ENCODE measurements at places on chromosomes 5 and 9.

DNA sequence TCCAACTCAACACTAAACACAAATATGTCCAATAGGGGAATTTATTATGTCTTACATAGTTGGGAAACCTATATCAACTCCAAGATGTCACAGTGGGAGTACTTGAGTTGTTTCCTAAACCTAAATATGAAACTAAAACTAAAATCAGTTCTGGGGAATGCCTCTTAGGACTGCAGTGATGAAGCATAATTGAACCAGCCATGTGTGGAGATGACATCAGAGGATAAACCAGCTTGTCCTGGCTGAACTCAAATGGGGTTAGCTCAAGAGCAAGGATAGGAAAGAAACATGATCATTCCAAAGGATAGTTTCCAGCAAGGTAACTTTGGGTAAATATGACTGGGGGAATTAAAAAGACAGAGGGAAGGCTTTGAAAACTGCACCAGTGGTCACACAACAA lies 88.9 kb upstream of the PLPPR1 start:
- no peak for DNase-seq

DNA sequence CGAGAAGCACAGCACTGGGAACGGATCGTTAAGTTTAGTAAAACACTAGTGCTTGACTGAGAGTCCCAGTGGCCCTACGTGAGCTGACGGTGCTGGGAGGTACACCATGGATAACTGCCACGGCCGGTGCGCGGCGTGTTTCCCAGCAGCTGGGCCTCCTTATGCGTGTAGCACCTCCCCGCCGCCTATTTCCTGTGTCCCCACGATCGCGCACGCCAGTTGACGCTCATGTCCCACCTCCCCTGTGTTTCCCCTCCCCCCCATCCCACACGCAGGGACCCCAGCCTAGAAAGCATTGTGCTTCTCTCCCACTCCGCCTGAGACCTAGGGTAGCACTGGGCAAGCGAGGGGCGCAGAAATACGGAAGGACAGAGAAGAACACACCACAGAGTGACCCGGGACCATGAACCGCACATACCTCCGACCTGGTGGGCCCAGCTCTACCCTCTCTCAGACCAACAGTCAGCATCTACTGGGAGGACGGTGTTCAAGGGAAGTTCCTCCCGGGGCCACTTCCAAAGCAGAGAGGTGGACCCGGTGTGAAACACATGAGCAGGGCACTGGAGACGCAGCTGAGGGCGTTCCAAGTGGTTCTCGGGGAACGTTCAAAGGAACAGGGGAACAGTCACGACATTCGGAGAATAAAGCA lies 45.6 kb downstream of the DBH start:
- no peak for DNase-seq

- DNase-seq = no peak
Measured at GRCh38 chr9:13053504-13053903, 226.0 kb downstream of the MPDZ start.

DNA sequence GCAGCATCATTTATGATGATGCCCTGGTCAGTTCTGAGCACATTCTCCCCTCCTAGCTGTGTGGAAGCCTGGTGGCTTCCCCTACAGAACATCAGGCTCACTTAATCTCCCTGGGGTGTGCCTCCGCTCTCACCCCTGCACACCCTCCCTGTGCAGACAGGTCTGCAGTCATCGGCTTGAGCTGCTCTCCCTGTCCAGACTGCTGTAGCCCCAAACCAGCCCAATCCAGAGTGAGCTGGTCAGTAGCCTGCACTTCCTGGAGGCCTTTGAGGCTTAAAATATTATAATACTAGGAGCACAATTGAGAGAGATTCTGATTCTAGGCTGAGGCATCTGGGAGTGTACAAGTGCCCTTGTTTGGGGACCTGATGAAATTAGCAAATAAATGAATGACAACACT lies 60.2 kb downstream of the PPARGC1B start:
- no peak for DNase-seq

- no peak for DNase-seq
Measured at GRCh38 chr5:65862384-65862783, 64.0 kb upstream of the ERBIN start.

DNA sequence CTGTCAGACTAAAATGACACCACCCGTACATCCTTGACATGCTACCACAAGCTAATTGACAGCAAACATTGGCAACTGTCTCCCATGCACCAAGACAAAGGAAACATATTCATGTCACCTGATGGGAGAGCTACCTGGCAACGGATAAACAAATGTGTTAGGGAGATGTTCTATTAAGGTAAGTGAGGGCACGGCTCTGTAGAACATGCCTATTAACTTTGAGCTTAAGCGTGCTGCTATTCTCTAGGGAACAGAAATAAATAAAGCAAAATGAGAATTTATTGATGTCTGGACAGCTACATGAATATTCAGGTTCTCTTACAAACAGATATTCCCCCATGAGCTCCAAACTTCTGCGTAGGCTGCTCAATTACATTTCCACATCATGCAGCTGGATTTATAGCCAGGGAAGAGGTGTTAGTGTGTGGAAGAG lies 361.4 kb upstream of the RFX3 start:
- DNase-seq = no peak

GRCh38 chr5:560792-561166 lies 36.5 kb upstream of the SLC9A3 start:
- no peak for DNase-seq

- peak; percentile 94 for DNase-seq
Measured at GRCh38 chr5:110086658-110087388, 397.1 kb downstream of the MAN2A1 start.

GRCh38 chr5:59617186-59617771 lies 276.2 kb downstream of the PDE4D start:
- DNase-seq = no peak

GRCh38 chr5:113118298-113118697 lies 141.7 kb downstream of the DCP2 start:
- DNase-seq = no peak

GRCh38 chr9:134320868-134321471 lies 5.3 kb upstream of the RXRA start:
- peak; percentile 49 for DNase-seq
